Foreskin keratinocyte (primary cell): ENCODE measurements at places on chromosomes 16 and 17.
A peak's percentile ranks its signal among the peaks of the same experiment; 100 is the strongest.

- DNase-seq: peak; percentile 29
Measured at GRCh38 chr17:1000597-1001461, 3.9 kb downstream of the TIMM22 start.

DNA sequence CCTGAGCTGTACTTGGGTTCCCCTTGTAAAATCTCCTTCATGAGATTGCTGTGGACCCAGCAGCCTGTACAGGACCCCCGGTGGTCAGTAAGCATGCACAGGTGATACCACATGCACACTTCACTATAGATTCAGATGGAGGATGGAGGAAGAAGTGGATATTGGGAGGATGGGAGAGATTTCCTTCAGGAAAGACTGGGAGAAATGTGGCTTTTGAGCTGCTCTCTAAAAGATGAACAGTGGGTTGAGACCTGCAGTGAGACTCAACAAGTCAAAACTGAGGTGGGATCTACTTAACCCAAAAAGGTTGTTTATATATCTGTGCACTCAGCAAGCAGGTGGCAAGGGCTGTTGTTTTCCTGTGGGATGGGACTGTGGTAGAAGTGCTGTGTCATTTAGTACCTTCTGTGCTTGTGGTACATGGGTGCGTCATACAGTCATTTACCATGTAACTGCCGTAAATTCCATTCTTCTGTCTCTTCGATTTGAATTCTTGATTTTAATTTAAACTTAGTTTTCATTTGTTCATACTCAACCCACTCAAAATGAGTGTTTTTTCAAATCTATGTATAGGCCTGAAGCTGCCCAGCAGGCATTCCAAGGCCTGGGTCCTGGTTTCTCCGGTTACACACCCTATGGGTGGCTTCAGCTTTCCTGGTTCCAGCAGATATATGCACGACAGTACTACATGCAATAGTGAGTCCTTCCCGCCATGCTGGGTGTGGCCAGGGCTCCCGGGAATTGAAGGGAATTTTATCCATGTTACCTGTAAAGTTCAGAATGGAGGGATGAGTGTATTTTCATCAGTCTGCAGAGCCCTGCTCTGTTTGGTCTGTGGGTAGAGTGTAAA is 6.9 kb downstream of the HERPUD1 start:
- DNase-seq: no peak

DNA sequence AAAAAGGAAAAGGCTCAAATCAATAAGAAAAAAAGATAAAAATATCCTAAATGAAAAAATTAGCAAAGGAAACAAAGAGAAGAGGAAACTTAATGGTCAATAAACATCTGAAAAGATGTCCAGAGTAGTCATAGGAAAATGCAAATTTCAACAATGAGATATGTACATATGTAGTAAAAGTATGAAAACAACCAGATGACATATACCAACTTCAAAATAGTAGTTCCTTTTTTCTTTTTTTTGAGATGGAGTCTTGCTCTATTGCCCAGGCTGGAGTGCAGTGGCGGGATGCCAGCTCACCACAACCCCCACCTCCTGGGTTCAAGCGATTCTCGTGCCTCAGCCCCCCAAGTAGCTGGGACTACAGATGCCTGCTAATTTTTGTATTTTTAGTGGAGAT is 21.7 kb upstream of the NFAT5 start:
- no peak for DNase-seq

DNA sequence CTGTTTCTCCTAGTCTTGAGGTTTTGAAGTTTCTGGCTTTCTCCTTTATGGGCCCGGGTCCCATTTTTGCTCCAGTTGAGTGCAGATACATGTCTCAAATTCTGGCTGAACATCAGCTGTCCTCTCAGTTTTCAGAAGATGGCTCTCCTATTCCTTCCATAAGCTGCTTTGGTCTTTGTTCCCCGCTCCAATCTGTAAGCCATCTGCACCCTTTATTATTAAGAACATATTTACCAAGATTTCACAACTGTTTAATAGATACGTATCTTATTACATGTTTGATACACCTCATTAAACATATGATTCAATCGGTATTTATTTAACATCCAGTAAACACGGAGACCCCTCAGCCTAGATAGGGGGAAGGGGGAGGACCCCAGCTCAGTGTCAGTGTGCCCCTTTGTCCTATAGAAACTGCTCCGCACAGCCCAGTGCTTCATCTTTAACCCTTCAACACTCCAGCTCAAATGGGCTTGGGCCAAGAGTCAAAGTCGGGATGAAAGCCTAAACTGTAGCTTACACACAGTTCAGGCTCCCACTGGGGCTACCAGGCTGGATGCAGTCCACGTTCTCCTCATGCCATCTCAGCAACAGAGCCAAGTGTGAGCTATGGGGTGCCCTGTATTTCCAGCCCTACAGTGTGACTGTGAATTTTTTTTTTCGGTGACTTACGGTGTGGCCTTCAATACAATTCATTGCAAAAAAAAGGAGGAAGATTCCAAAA is 166.0 kb upstream of the ZFHX3 start:
- DNase-seq: no peak

- no peak for DNase-seq
Measured at GRCh38 chr16:73385696-73386095, 337.8 kb upstream of the ZFHX3 start.

DNA sequence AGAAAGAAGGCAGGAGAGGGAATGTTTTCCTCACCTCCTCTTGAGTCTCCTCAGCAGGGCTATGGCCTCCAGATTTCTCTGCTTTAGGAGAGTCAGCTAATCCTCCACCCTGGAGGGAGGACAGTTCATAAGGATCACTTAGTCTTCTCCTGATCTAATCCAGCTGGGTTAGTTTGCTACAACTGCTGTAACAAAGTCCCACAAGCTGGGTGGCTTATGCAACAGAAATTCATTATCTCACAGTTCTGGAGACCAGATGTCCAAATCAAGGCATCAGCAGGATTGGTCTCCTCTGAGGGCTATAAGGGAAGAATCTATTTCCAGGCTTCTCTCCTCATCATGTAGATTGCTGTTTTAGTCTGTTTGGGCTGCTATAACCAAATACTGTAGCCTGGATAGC is 40.6 kb upstream of the XYLT1 start:
- no peak for DNase-seq
